ENCODE measurements at places on chromosomes 16 and 17.

DNA sequence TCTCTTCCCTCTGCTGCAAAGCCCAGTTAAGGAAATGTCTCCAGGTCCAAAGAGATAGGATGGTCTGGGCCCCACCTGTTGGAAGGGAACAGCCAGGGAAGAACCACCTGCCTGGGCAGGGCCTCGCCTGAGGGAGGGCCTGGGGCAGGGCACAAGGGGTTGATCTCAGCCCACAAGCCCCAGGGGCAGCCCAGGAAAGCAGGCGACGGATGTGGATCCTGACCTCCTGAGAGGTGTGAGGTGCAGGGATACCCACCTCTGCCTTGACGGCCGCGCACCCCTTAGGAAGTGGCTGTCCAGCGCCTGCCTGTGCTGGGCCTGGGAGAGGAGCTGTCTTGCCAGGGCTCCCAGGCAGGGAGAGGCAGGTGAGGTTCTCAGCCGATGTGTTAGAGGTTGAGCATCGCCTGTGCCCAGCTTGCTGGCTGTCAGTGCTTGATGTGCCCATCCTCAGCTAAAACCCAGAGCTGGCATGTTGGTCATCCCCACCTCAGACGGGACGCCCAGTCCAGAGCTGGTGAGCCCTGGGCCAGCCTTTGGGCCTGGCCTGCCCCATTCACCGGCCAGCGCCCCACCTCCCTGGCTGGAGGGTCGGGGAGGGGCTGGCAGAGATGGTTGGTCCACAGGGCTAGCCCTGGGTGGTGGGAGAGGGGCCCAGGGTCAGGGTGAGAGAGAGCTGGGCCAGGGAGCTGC, 434 bp downstream of the CEMP1 start:
- DNase-seq: no peak

DNA sequence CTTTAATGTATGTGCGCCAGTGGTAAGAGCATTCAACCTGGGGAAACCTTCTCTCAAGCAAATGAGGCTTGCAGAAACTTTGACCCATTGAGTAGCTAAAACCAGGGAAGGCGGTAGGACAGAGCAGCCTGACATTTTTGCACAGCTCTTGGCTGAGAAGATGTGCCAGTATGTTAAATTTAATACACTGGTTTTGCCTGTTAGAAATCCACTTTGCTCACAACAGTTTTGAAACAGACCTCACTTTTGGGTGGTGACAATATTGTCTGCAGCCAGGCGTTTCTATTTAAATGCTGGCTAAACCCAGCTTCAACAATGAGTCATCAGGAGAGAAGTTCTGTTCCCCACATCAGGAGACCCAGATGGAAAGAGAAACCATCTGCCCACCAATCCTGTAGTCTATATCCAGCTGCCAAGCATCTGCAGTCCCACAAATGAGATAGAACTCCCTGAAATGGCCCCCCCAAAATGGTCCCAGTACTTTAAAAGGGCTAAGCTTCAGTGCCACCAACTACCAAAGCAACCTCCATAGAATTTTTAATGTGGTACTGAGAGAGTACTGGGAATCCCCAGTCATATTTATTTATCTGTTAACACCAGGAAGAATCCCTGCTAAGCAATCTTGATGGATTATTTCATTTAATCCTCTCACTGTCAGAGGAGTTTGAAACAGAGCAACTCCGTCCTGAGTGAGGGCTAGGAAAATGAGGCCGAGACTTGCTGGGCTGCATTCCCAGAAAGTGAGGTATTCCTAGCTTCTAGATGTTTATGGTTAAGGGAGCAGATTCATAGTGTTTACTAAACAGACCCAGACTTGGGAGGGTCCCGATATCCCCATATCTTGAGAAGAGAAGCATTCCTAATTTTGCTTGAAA, 29.0 kb upstream of the CLEC3A start:
- DNase-seq: peak; percentile 41

DNA sequence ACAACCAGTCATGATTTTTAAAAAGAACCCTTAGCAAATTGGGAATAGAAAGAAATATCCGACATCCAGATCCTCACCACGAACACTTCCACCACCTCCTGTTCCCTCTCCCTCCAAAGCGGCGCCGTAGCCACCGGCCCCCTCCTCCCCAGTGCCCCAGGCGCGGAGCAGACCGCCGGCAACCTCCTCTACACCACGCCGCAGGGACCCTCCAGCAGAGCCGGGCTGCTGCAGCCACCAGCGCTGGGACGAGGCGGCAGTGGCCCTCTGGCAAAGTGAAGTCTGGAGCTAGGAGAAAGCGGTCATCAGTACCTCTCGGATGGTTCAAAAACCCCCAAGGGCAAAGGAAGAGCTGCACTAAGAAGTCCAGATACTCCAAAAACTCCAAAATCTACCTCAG, 41.4 kb upstream of the SLFN13 start:
- no peak for DNase-seq

GRCh38 chr17:78381601-78382232, 3.3 kb downstream of the PGS1 start:
- DNase-seq: no peak

GRCh38 chr17:74455821-74456220, 10.6 kb upstream of the CD300A start:
- peak; percentile 60 for DNase-seq

GRCh38 chr16:47984669-47985068, 171.1 kb downstream of the ABCC12 start:
- no peak for DNase-seq

DNA sequence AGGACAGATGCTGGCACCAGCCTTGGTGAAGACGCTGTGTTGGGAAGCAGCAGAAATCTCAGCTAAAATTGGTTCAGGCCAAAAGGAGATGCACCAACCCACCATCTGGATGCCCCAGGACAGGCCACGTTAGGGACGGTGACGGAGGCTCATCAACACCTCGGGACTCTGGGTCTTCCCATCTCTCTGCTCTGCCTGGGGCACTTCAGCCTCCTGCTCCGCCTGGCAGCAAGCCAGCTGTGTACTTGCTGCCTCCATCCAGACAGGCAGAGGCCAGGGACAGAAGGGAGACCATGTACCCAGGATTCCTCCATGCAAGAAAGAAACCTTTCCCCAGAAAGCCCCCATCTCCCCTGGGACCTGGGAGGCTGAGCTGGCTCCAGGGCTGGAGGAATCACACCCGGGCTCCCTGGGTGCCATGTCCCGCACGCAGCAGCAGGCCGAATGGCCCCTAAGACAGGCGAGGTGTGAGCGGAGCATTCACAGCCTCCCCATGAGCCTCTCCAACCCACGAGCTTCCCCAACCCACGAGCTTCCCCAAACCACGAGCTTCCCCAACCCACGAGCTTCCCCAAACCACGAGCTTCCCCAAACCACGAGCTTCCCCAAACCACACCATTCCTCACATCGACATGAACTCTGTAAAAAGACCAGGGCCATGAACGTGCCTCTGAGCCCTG, 274.5 kb downstream of the C16orf95 start:
- no peak for DNase-seq

DNA sequence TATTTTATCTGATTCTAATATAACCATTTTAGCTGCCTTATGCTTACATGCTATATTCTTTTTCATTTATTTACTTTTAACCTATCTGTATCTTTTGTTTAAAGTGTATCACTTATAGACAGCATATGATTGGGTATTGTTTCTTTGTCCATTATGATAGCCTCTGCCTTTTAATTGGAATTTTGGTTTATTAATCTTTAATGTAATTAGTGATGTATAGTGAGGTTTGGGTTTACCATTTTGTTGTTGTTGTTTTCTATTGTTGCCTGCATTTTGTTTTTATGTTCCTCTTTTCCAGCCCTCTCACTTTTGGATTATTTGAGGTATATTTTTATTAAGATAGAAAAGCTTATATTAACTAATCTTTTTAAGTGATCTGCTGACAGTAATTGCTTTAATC, 59.4 kb downstream of the NLK start:
- DNase-seq: no peak

DNA sequence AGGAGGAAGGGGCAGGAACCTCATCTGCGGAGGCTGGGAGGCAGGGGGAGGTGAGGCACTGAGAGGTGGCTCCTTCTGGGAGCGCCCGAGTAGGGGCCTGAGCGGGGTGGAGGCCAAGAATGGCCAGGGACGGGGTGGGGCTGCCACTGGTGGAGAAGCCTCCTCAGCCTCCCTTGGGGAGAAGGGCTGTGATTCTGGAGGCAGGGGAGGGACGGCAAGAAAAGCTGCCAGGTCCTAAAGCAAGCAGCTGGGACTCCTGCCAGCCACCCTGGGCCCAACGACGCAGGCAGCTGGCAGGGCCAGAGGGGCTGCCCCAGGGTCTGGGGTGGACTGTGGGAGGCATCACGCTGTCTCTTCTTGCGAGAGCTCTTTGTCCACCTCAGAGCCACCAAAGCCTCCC, 12.7 kb upstream of the MLKL start:
- DNase-seq: no peak

DNA sequence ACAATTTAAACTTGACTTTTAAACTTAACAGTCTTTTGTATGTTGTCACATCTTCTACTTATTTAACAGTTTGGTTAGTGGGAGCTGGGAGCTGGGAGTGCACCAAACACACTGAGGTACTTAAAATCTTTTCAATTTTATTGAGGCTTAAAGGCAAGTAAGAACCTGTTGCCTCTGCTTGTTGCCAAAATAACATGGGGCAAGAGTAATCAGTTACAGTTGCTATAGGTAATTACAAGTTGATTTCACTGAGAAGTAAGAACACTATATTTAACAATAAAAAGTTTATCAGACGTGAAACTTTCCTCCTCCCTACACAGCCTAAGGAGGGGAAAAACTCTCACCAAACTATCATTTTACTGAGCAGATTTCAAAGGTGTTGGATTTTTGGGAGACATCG, 135.2 kb downstream of the FTO start:
- no peak for DNase-seq

- DNase-seq: no peak
These were observed 610 bp downstream of the C16orf74 start for GRCh38 chr16:85750146-85750826.

DNA sequence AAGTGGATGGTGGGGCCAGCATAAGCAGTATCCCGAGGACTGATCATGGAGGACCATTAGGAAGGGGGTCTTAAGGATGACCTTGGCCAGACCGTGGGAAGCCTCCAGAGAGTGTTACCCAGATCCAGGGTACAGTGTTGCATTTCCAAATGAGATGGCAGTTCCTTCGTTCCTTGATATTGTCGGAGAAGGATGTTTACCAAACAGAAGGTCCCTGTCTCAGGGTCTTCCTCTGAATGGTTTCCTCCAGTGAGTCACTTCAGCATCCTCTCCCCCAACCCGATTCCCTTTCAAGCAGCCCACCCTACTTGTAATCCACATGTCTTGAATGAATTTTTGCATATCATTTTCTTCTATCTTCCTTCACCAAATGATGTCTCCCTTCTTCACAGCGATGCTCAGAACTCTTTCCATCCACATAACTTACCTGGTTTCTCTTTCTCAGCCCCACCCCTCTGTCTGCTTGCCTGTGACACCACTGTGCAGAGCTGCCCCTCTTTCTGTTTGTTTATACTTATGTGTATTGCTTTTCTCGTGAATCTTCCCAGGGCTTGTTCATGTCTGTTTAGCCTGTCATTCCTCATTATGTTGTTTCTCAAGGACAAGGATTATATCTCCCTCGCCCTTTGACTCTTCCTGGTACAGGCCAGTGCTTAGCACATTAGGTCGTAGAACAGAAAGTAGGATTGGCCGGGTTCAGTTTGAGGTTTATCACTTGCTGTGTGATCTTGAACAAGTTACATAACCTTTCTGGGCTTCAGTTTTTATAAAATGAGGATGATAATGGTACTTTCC, 5.7 kb downstream of the GOSR2 start:
- DNase-seq: no peak

- no peak for DNase-seq
These were observed 13.9 kb downstream of the EIF4A3 start for GRCh38 chr17:80132906-80133625.

- no peak for DNase-seq
These were observed 378.9 kb downstream of the PMP22 start for GRCh38 chr17:14886200-14886739.

- no peak for DNase-seq
These were observed 10.7 kb downstream of the ZNF205 start for GRCh38 chr16:3122926-3123570.

DNA sequence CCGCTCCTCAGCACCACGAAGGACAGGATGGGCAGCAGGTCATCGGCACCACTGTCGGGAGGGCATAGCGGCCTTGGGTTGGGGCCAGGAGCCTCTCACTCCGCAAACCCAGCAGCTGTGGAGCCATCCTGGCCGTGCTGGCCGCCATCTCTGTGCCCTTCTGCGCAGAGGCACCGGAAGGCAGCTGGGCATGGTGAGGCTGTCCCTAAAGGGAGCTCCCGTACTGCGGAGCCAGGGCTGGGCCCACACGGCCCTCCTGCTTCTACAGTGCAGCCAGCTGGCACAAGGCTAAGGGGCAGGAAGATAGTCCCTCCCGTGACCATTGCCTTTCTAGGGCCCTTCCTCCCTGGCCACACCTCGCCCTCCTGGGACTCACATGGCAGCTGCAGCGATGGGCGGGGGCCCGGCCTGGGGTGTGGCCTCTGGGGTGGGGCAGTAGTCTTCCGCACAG, 7.0 kb upstream of the SPATA2L start:
- DNase-seq: no peak

- DNase-seq: no peak
These were observed 59.8 kb downstream of the CDH11 start for GRCh38 chr16:65061935-65062518.

- DNase-seq: no peak
These were observed 93.5 kb downstream of the WWP2 start for GRCh38 chr16:69855592-69855991.

GRCh38 chr17:80096561-80097021, 4.8 kb upstream of the GAA start:
- DNase-seq: no peak

DNA sequence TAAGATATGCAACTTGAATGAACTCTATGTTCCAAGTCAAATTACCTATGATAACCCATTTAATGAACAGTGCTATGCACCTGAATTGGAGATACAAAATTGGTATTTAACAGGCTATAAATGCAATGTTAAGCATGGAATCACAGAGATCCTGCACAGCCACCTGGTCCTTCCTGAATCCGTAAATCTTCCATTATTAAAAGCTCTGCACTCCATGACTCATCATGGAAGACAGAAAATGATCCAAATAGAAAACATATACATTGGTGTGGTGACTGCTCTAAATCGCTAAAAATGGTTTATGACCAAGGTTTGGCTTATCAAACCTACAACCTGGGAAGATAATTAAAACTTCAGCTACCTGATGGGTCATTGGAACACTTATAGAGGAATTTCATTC, 45.3 kb downstream of the GLG1 start:
- DNase-seq: no peak

- DNase-seq: no peak
These were observed 15.4 kb upstream of the ARHGAP17 start for GRCh38 chr16:25030420-25031131.

GRCh38 chr16:75919664-75920063, 193.4 kb upstream of the CPHXL start:
- DNase-seq: no peak

GRCh38 chr17:68377771-68378267, 79.5 kb downstream of the WIPI1 start:
- no peak for DNase-seq

- peak; percentile 81 for DNase-seq
These were observed at the start of gene PIGS for GRCh38 chr17:28571361-28572122. TSS of gene PIGS (minus strand) at chr17:28571524. CDS start at chr17:28571496, 28 bp downstream.

DNA sequence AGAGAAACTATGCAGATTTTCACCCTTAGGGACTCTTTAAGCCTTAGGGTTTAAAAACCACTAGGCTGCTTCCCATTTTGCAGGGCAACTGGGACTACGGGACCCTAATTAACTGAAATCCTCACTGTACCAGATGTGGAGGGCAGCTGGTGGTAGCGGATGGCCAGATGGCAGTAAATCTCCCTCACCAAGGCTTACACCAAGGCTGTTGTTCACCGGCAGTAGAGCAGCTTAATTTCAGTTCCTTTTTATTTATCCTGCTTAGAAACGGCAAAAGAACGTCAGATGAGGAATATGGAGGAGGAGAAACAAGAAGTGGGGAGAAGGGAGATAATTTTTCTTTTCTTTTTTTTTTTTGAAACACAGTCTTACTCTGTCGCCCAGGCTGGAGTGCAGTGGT, 6.5 kb downstream of the ABHD15 start:
- peak; percentile 95 for DNase-seq

All from DMS 273 treated with DMSO at 0.1 percent for 48 hours (cell line).